ENCODE measurements at places on chromosomes 13 and 19.

GRCh38 chr19:12440541-12441316 lies at the start of gene ZNF443:
Gene ZNF443 (minus strand): TSS chr19:12441021. CDS start chr19:12440914, 107 bp downstream.
- DNase-seq = peak; percentile 97

DNA sequence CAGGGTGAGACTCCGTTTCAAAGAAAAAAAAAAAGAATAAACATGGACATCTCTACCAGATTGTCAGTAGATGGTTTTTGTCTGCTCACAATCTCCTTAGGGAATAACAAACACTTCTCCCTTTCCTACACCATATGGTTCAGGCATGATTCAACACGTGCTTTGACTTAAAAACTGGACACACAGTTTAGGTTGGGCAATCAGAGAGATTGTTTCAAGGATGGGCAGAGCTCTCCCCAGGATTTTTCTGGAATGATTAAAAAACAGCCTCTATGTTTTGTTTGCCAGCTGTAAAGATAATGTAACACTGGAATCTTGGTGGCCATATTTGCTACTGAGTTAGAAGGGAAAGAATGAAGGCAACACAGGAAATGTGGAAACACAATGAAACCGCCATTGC lies 150.1 kb upstream of the TSC22D1 start:
- no peak for DNase-seq

DNA sequence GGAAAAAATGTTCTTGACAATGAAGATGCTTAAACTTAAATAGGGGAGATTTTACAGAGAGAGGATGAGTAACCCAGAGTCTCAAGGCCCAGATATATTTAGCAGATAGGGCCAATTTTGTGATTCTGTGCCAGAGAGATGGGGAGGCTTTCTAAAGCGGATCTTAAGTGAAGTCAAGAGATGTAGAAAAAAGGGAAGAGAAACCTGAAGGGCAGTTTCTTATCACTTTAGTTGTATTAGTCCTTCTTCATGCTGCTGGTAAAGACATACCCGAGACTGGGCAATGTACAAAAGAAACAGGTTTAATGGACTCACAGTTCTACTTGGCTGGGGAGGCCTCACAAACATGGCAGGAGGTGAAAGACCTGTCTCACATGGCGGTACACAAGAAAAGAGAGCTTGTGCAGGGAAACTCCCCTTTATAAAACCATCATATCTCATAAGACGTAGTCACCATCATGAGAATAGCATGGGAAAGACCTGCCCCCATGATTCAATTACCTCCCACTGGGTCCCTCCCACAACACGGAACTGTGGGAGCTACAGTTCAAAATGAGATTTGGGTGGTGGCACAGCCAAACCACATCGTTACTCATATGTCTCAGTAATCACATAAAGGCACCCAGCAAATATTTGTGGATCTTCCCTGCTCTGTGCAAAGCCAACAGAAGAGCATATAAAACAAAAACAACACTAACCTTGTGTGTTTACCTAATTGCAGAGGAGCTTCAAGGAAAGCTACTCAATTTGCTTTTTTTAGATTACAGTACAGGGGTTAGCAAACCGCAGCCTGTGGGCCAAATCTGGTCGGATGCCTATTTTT lies 102.6 kb upstream of the MYCBP2 start:
- DNase-seq = peak; percentile 18

GRCh38 chr13:62643799-62644524 lies 1228.3 kb upstream of the PCDH20 start:
- DNase-seq = no peak

DNA sequence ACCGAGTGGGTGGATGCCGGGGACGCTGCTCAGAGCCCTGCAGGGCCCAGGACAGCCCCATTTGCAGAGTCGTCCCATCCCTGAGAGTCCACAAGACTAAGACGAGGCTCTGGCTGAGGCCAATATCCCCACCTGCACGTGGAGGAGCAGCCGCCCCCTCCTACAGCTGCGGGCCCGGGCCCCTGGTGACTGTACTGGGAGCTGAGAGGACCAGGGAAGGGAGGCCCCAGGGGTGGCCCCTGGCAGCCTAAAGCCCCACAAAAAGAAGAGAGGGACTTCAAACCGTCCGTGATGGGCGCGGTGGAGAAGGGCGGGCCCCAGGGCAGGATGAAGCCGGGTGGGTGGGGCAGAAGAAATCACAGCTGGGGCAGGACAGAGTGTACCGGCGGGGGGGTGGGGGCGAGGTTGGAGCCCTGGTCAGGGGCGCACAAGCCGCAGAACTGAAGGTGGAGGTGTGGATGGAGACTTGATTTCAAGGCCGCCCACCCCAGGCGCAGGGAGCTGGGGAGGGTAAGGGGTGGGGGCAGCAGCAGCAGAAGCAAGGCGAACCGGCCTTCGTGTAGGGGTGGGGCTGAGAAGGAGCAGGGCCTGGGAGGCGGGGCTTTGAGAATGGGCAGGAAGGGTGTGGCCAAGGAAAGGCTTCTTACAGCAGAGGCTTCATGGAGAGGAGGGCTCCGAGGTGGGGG lies 12.9 kb downstream of the CFD start:
- peak; percentile 91 for DNase-seq

GRCh38 chr13:49441846-49442245 lies 2.0 kb downstream of the CAB39L start:
- no peak for DNase-seq

GRCh38 chr13:81757348-81757970 lies 1416.5 kb upstream of the SPRY2 start:
- DNase-seq = no peak

DNA sequence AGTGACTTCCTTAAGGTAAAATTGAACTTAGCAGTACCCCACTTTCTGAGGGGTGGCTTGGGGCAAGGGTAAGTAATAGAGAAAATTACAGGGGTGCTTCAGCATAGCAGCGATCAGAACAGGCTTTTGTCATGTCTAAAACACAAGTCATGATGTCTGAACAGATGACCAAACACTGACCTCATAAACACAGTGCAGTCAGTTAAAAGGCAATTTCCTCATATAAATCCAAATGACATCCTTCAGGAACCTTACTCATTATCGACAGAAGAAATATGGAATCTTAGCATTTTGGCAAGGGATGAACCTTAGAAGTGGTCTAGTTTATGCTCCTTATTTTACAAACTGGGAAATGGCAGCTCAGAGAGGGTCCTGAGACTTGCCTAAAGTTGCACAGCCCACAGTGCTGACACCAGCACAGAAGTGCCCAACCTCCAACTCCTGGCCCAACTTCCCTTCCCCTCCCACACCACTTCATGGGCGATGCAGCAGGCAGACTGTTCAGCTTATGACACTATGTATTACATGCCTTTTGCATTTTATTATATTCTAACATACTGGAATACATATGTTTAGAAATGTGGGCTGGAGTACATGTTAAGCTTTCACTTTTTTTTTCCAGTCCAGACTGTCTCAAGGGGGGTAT lies 3.6 kb downstream of the GJA3 start:
- DNase-seq = no peak
